ENCODE measurements at places on chromosomes 5 and 9.

DNA sequence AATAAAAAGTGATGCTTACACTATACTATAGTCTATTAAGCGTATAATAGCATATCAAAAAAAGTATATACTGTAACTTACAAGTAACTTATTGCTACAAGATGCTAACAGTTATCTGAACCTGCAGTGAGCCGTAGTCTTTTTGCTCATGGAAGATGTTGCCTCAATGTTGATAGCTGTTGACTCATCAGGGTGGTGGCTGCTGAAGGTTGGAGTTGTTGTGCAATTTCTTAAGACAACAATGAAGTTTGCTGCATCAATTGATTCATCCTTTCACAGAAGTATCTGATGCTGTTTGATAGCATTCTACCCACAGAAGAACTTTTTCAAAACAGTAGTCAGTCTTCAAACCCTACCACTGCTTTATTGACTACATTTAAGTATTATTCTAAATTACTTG, 7.8 kb upstream of the C9orf40 start:
- peak; percentile 78 for DNase-seq

GRCh38 chr9:5043381-5043780, 58.3 kb downstream of the JAK2 start:
- DNase-seq = no peak

DNA sequence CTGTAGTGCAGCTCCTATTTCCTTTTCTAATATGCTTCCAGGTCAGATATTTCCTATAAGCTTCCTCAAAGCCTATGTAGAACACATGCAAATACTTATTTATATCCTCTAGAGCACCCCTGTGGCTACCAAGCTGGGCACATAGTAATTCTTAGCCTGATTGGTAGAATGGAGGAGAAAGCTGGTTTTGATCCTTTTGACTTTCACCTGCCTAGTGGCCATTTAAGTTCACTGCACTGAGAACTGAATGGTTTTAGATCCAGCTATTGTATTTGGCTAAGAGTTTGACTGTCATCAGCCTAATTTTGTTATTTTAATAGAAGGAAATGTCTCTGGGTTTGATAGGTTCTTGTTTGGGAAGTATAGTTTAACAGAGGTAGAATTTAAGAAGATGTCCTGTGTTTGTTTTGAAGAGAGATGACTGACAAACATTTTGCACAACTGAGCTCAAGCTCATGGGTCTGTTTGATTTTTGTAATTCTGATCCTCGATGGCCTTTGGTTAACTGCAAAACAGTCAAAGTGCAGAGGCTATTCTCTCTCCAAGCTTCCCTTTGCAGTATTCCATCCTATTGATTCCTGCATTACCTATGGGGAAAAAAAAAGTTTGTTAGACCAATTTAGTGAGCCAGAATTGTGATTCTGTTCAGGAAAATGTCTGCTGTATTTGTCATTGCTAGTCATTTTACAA, 85.4 kb downstream of the KCNN2 start:
- DNase-seq = no peak

DNA sequence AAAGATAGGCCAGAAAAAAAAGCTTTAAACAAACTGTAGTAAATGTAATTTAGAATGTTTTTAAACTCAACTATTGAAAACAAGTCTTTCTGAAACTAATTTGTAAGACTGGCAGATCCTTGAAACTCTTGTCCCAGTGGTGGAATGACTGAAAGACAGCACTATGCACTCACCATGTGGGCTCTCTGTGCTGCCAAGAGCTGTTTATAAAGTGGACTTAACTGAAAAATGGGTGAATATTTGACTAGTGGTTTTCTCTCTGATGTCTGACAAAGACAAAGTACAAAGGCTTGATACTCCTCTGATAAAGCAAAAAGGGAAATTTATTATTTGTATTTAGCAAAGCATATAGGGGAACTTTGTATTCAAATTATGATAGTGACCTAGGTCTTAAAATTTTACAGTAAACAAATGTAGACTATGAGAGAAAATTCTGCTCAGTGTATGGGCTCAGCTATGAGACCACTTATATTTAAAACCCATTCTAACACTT, 635.4 kb downstream of the NR2F1-AS1 start:
- no peak for DNase-seq

GRCh38 chr9:63817622-63818518, 1467.1 kb downstream of the FOXD4L5 start:
- DNase-seq = peak; percentile 39

- DNase-seq = peak; percentile 71
Measured at GRCh38 chr5:129664336-129664937, 83.5 kb upstream of the MINAR2 start.

GRCh38 chr5:132655821-132656773, 1.9 kb upstream of the IL13 start:
- DNase-seq = no peak

- peak; percentile 77 for DNase-seq
Measured at GRCh38 chr9:98998441-98999151, 54.9 kb downstream of the COL15A1 start.

DNA sequence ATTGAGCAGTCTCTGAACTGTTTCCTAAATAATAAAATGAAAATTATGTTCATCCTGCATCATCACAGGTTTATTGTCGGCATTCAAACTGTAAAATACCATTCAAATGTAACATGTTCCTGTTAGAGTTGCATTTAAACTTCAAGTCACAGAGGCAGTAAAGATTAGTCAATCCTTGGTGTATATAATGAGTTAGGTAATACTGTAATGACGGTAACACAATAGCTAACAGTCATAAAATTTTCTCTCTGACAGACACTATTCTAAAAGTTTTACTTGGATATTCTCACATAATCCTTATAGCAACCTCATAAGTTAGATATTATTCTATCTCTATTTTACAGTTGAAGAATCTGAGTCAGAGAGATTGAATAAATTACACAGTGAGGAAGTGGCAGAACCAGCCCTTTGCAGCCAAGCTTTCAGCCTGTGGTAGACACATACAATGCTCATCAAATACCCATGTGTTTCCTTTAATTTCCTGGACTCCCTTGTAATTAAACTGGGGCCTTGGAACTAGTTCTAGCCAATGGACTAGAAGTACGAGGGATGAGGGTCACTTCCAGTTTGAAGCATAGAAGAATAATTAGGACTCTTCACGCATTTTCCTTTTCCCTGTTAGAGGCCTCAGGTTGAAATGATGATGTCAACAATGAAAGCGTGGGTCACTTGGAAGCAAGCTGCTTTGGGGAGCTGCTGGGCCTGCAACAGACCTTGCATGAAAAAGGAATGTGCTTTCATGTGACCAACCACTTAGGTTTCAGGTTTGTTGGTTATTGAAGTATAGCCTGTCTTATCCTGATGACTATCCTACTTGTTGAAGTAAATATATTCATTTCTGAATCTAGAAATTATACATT, 12.3 kb upstream of the CAST start:
- no peak for DNase-seq

GRCh38 chr5:163424836-163425235, 12.6 kb upstream of the CCNG1 start:
- no peak for DNase-seq

DNA sequence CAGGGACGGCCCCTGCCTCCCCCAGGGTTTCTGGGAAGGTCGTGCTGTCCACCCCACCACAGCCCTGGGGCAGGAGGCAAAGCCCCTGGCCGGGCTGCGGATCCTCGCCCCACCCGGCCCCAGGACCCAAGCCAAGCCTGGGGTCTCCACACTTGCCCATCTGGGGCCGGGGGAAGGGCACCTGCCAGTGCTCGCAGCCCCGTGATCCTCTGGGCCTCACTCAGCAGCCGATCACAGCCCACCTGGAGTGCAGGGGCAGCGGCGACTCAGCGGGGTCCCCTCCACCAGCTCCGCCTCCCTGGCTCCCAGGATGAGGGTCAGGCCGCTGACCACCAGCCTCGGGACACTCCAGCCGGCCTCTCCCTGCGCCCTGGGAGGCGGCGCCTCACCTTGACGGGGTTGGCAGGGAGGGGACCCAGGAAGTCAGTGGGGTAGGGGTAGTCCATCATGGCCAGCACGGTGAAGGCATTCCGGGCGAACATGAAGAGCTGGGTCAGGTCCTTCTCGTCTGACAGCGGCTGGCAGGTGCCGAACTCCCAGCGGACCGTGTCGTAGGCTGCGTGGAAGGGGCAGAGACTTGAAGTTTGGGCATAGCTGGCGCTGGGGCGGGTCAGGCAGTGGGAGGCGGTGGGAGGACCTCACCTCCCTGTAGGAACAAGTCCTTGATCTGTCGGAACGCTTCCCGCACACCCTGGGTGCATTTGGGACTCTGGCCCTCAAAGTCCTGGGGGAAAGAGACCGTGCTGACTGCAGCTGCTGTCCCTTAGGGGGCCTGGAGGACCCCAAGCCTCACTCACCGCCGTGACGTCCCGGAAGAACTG, 1.8 kb downstream of the DPP7 start:
- no peak for DNase-seq

DNA sequence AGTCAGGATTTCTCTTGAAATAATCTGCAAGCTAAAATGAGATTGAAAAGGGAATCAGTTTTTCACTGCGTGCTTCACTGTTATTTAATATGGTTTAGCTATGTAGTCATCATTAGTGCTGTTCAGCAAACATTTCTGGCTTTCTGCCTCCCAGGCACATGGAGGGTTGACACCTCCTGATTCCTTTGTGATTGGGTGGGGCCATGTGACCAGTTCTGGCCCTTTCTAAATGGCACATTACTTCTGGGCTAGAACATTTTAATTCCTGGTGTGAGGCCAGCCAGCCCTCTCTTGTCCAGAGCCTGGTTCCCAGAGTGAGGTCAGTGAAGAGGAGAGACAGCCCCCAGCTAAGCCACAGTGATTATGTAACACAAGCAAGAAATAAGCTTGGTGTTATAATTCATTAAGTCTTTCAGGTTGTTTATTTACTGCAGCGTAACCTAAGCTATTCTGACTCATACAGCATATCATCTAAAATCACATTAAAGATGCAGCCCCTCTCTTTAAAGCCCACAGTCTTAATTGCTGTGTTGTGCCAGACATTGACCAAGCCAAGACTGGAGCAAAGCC, 17.4 kb upstream of the ARSI start:
- DNase-seq = peak; percentile 69

- no peak for DNase-seq
Measured at GRCh38 chr9:129435988-129436717, 184.7 kb downstream of the C9orf50 start.

DNA sequence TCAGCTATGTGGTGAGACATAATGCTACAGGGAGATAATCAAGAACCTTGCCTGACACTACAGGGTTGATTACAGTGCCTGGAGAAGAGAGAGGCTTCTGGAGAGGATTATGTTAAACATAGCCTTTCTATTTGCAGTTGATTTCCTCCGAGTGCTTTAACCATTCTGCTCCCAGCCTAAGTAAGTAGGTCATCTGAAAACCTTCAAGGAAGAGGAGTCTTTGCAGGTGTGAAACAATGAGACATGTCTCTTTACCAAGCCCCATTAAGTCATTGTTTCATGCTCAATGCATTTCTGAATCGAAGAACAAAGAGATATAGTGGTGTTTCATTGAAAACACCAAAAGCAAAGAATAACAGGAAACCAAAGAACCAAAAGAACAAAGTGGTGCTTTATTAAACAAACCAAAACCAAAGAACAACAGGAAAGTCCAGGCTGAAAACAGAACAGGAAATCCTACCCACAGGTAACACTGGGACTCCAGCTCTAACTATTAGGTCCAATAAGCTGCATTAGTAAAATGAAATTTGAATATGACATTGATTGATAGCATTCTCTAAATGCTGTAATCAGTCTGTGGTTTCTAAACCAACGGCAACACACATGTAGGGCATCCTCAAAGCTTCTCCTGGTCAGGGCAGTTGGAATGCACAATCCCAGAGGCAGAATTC, 113.3 kb upstream of the SPATA31D4 start:
- no peak for DNase-seq

DNA sequence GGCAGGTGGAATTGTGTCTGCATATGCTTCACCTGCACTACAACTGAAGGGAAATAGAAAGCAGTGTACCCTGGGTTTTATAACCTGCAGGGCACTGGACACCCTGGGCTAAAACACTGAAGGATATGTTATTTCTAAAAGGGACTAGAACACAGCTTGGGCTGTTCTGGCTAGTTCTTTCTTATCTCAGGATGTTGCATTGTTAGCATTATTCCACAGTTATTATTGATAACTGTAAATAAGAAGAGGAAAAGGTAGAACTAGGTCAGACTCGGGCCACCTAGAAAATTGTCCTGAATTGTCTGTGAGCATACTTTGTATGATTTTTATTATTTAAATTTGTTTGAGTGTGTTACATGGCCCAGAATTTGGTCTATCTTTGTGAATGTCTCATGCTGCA, 493.9 kb upstream of the CDH9 start:
- DNase-seq = no peak

- DNase-seq = no peak
Measured at GRCh38 chr5:55829956-55830355, 21.2 kb upstream of the IL31RA start.

DNA sequence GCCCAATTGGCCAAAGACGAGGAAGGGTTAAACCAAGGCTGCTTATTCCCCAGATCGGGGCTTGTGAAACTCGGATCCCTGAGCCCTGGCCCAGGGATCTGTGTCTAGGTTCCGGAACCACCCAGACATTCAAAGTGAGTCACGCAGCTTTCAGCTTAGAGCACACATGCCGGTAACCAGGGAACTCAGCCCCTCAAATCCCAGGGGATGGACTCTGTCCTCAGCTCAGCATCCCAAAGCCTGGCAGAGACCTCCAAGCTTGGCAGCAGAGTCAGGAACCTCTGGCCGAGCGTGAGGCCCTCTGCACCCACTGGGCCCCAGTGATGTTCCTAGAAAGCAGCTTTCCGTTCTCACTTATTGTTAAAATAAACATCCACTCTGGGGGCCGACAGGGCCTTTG, 5.1 kb downstream of the PNPLA7 start:
- peak; percentile 81 for DNase-seq

DNA sequence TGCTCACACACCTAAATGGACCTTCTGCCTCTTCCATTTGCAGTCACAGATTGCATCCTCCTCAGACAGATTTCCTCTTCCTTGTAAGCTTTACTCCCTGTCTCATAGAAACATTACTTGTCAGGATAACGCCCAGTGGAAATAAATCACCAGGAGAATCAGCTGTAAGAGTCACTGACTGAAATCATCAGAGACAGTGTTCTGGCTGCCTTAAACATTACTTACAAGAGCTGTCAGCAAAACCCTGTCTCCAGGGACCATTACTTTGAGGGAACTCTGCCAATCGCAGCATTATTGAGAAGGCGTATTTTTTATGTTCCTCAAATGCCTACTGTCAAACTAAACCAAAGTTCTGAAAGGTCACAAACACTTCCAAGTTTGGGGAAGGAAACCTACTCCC, 5.9 kb downstream of the DPYSL3 start:
- DNase-seq = peak; percentile 34

- DNase-seq = no peak
Measured at GRCh38 chr9:125601961-125602360, 105.0 kb downstream of the MAPKAP1 start.

DNA sequence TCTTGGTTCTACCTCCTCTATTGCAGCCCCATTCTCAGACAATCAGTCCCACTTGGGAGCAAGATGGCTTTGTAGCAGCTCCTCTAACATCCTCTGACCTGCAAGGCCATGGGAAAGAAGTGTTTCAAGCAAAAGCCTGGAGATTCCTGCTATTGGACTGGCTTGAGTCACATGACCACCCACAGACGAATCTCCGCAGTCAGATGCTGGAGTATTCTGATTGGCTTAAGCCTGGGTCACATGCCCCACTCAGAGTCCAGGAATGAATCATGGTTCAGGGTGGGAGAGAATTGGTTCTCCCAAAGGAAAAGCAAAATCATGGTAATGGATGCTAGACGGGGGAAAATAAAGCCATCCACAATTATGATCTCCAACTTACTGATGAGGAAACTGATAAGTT, 22.6 kb upstream of the LMX1B start:
- DNase-seq = no peak

GRCh38 chr9:135590486-135591079, 29.0 kb downstream of the PAEP start:
- DNase-seq = no peak

All from brain microvascular endothelial cell (primary cell).